Karpas-422 (cell line): ENCODE measurements at places on chromosomes 6 and 20. TPM values are rescaled to one million over a fixed set of nuclear protein-coding genes. Genes with fewer than 3 reads are reported as not detected.

DNA sequence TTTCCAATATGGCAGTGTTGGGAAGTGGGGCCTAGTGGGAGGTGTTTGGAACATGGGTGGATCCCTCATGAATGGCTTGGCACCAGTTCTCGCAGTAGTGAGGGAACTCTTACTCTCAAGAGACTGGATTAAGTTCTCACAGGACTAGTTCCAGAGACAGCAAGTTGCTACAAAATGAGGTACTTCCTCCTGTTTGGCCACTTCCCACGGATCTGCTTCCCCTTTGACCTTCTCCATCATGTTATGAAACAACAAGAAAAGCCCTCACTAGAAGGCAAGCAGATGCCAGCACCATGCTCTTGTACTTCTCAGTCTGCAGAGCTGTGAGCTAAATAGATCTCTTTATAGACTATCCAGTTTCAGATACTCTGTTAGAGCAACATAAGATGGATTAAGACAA lies 3.1 kb downstream of the RSPH3 start:
- peaks cover 17% of the 10 kb centered on the region for H3K4me1 ChIP-seq
- no peak overlapping the region for H3K4me3 ChIP-seq
- H3K27me3 ChIP-seq, result no peaks in the 10 kb centered on the region
- no peaks in the 10 kb centered on the region for H3K36me3 ChIP-seq

DNA sequence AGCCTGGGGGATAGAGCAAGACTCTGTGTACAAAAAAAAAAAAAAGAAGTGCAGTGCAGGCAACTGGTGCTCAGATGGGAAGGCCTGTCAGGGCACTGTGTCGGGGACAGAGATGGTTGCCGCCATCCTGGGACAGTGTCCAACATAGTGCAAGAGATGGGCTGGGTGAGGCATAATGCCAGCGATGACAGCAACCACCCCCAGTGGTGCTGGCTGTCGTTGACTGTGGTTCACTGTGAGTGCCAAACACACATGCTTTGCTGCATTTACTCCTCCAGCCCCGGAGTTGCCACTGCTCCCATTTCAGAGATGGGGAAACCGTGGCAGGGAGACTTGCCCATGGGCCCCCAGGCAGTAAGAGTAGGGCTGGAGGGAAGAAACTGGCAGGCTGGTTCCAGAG lies 5.2 kb upstream of the C20orf203 start:
- no peaks in the 10 kb centered on the region for H3K27me3 ChIP-seq
- DNase-seq, result no peak
- H3K4me1 ChIP-seq, result no peaks in the 10 kb centered on the region
- no peak overlapping the region for H3K4me3 ChIP-seq
- H3K27ac ChIP-seq, result no peak overlapping the region

DNA sequence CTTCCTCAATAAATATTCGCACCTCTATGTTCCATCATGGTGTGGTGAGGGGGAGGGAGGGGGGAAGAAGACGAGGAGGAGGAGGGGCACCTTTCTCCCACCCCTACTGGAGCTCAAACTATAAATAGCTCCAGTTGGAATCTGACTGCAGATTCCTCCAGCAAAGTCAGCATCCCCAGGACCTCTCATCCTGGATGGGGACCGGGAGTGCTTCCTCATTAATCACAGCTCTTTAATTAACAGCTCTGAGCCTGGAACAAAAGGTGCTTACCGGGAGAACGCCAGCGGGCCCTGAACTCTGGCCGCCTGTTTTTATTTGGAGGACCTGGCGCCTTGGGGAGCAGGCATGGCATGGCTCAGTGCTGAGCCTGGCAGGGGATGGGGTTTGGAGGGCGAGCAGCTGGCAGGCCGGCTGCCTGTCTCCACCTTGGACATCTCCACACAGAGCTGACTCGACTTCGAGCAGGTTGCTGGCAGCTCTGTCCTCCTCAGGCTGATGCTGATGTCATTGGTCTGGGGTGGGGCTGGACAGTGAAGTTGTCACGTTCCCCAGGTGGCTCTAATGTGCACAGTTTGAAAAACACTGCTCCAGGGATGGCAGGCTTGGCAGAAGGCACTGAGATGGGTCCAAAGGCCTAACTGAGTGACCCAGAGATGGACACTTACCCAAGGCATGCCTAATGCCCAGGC lies 180.4 kb downstream of the DHX35 start:
- no peaks in the 10 kb centered on the region for H3K36me3 ChIP-seq
- no peak overlapping the region for H3K4me3 ChIP-seq
- no peak for DNase-seq
- H3K4me1 ChIP-seq, result no peaks in the 10 kb centered on the region
- H3K27me3 ChIP-seq, result no peaks in the 10 kb centered on the region
- no peak overlapping the region for H3K27ac ChIP-seq

DNA sequence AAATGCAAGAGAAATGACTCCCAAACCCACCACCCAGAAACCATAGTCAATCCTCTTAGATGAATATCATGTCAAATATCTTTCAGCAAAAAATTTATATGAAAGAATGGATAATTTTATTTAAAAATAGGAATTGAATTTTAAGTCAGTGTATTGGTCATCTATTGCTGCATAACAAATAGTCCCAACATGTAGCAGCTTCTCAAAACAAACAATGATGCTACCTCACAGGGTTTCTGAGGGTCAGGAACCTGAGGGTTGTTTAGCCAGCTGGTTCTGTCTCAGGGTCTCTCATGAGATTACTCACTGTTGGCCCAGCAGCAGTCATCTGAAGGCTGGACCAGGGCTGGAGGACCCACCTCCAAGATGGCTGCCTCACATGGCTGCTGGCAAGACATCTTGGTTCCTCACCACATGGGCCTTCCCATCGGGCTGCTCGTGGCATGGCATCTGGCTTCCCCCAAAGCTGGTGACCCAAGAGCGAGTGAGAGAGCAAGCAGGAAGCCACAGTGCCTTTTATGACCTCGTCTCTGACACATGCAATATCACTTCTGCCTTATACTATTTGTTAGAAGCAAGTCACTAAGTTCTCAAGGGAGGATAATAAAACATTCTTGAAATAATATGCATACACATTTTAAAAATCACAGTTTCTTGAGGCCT lies 36.3 kb downstream of the BANF2 start:
- H3K27ac ChIP-seq, result no peak overlapping the region
- no peaks in the 10 kb centered on the region for H3K4me1 ChIP-seq
- no peak overlapping the region for H3K4me3 ChIP-seq
- no peaks in the 10 kb centered on the region for H3K27me3 ChIP-seq
- H3K36me3 ChIP-seq, result no peaks in the 10 kb centered on the region
- DNase-seq, result no peak

GRCh38 chr6:148329596-148330381 lies 12.8 kb upstream of the SASH1 start:
- H3K27ac ChIP-seq, result no peak overlapping the region
- H3K4me3 ChIP-seq, result no peak overlapping the region
- H3K4me1 ChIP-seq, result peaks cover 4% of the 10 kb centered on the region; the same call in 1 of the 2 replicates
- H3K36me3 ChIP-seq, result no peaks in the 10 kb centered on the region
- peak; percentile 19 for DNase-seq

- H3K4me1 ChIP-seq, result no peaks in the 10 kb centered on the region
- DNase-seq, result no peak
- H3K36me3 ChIP-seq, result no peaks in the 10 kb centered on the region
- H3K27me3 ChIP-seq, result no peaks in the 10 kb centered on the region
These were observed 71.5 kb downstream of the RPP40 start for GRCh38 chr6:4932228-4932903.

SLA2 gene
- total RNA-seq, result 0.19 and 0.36 TPM in 2 replicates

SLC17A1 gene
- total RNA-seq, result not detected in 2 replicates

DXO gene
- total RNA-seq, result 20.8 and 25.0 TPM in 2 replicates
